Stimulated activated CD4-positive, alpha-beta T cell treated with anti-CD3 and anti-CD28 coated beads, Interleukin-2, amount 100 ng/mL, for 4 hours (primary cell): ENCODE measurements at places on chromosomes 7 and 10.

DNA sequence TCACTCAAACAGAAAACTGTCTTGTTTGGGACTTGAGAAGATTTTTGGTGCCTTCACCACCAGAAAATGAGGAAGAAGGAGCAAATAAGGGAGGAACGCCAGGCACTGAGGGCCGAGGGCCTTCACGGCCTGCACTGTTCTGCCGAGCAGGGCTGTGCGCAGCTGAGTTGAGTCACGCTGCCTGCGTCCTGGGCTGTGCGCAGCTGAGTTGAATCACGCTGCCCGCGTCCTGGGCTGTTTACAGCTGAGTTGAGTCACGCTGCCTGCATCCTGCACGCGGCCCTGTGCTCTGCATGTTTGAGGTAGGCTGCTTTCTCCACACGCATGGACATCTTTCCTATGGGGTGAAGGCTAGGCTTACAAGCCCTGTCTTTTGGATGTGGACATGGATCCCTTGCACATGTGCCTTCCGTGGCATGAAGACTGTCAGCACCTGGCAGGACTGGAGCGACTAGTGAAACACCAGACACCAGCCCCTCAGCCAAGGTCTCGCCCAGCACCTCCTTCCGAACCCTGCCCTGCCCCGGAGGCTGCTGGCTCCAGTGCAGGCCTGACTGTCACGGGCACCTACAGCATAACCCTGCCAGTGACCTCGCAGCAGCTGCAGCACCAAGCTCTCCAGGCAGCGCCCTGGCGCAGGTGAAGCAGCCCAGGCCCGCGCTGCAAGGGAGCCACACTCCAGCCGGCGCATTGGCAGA, 96.7 kb downstream of the HTR5A start:
- no peak for DNase-seq

DNA sequence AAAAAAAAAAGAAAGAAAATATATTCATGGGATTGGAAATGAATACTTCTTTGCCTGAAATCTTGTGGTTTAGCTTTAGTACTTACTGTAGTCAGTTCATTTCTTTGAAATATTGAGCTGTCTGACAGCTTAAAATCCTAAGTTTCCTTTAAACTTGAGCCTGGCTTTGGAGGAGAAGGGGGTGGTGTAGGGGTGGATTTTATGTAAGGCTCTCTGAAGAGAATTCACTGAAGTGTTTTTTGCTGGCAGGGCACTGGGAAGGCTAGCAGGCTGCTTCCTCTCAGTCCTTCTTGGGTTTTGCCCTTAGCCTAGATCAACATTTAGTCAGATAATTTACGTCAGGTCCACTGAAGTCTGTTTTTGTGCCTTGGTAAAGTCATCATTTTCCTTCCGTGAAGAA, 516.5 kb downstream of the AUTS2 start:
- DNase-seq = no peak

DNA sequence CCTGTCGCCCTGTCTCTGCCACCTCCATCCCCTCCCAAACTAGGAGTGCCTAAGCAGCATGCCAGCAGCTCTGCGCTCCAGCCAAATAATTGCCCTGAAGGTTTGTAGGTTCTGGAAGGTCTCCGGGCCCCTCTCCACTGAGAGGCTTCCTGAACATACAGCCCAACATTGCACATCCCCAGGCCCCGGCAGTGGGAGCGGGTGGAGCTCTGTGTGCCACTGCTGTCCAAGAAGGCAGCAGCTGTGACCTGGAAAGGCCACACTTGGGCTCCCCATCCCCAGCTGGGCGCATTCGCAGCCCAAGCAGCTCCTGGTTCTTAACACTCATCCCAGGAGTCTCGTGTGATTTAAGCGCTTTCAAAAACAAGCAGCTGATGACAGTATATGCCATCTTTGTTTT, 95.7 kb downstream of the COL13A1 start:
- no peak for DNase-seq

GRCh38 chr10:76230921-76231285, 799.5 kb downstream of the LRMDA start:
- DNase-seq = no peak
